Posterior cingulate gyrus (tissue), 11 donors: ENCODE measurements at places on chromosomes 2 and 18.

DNA sequence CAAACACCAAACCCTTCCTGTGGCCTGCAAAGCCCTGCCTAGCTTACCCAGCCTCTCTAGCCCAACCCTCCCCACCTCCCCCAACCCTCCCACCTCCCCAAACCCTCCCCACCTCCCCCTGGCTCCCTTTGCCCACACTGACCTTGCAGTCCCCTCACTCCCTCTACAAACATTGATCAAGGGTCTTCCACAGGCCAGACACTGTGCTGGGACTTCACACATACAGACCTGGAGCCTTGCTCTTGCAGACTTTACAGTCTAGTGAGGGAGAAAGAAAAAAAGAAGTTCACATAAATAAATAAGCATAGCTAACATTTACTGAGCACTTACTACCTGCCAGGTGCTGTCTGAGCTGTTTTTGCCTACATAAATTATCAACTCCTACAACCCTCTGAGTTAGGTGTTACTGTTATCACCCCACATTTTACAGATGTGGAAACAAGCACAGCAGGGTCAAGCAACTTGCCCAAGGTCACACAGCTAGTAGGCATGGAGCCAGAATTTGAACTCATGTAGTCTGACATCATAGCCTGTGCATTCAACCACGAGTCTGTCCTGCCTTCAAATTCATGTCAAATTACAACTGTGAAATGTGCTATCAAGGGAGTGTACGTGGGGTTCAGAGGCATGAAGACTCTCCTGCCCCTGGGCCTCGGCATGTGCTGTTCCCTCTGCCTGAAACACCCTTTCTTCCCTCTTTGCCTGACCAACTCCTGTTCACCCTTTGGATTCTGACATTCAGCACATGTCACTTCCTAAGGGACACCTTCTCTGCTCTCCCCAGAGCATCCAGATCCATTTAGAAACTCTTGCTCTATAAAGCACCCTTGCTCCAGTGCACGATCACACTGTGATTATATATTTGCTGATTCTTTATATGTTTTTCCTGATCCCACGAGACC, 209.9 kb downstream of the TNS1 start:
- DNase-seq, result no peak

GRCh38 chr2:58186501-58186900, 54.6 kb downstream of the FANCL start:
- DNase-seq, result no peak

DNA sequence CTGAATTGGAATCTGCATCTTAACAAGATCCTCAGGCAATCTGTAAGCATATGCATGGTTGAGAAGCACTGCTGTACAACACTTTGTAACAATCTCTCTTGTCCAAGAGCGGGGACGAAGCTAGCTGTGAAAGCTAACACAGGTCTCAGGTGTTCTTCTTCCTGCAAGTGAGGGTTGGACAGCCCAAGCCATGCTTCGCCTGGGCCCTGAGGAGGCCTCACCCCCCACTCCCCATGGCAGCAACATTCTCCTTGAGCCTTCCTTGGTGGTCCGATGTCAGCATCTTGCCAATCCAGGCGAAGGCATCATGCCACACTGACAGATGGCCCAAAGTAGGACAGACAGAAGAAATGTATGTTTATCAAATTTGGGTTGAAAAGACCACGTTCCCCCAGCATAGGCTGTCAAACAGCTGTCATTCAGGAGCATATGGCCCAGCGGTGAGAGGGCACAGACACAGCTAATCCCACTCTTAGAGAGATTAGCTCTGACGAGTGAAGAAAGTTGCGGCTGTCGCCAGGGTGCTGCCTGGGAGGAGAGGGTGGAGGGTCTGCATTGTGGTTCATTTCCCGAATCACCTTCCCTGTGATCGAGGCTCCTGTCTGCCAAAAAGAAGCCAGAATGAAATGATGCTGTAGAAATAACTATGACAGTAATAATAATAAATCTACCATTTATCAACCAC, 344.7 kb downstream of the MYCN start:
- DNase-seq, result no peak

DNA sequence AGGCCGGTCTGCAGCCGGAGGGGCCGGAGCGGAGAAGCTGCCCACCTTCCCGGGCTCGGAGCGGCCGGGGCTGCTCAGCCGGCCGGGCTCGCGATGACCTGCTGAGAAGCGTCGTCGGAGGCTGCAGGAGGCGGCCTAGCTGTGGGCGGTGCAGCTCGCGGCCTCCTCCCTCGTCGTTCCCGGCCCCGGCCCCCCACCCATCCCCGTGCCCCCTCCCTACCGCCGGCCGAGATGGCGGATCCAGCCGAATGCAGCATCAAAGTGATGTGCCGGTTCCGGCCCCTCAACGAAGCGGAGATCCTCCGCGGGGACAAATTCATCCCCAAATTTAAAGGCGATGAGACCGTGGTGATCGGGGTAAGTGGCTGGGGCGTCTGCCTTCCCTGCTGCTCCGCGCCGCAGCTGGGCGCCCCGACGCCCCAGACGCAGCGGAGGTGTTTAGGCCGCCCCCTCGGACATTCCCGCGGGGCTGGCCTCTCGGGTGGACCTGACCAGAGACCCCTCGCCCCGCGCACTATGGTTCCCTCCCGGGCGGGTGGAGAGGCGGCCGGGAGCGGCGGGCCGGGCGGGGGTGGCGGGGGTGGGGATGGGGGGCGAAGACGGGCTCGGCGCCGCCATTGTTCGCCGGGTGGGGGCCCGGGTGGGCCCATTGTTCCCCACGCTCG, 492 bp downstream of the KIF5C start:
- no peak for DNase-seq

GRCh38 chr2:203683932-203684556, 22.4 kb upstream of the CD28 start:
- no peak for DNase-seq

- no peak for DNase-seq
Measured at GRCh38 chr2:71561441-71562267, 108.3 kb downstream of the DYSF start.

DNA sequence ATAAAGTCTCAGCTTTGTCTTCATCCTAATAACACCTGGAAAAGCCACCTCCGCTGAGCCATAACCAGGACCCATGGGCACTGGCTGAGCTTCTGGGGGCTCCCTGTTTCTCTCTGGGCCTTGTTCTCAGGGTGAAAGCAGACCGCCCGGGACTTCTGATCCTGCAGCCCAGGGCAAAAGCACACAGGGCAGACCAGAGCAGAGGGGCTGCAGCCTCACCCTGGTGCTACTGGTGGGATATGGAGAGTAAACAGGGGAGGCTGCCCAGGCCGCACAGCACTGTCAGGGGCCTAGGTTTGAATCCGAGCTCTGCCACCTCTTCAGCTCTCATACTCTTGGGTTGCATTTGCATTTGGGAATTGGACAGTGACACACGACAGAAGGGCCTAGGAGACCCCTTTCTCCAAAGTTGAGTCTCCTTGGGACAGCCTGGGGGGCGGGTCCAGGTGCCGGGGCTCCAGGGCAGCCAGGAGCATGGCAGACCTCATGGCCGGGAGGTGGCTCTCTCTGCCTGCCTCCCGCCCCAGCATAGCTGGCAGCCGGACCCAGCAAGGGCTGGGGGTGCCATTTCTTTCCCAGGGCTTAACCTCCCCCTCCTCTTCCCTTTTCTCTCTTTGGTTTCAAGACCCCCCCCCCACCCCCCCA, 164.9 kb downstream of the INHBB start:
- DNase-seq, result peak; percentile 77

DNA sequence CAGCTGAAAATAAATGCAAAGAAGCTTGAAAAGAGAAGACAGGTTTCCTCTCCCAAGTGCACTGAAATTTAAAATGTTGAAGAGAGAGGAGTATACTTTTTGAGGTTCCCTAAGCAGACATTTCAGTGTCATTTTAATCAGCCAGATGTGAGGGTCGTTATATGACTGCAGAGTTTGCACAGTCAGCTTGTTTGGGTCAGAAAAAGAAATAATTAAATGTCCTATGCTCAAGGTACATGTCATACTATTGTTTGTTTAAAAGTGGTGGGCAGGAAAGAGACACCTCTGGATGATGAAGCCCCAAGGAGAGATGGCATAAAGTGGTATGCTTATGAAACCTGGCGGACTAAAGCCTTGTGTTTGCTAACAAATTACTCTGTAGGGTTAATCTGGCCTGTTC, 55.2 kb downstream of the CCDC85A start:
- DNase-seq, result no peak

DNA sequence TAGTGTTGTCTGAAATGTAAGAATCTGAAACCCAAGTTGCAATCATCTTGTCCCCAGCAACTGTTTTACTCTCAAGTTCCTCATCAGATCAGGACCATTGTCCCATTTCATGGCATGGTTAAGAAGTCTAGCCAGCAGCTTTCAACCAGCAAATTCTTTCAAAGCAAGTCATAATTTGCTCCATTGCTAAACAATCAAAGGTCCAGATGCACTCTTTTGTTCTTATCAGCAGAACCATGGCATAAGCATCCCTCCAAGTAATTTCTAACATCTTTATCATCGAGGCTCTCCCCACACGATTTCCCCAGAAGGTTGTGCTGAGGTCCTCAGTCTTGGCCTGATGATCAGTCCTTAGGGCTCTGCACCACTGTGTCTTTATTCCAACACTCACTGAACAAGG, 67.5 kb upstream of the APCDD1 start:
- no peak for DNase-seq

DNA sequence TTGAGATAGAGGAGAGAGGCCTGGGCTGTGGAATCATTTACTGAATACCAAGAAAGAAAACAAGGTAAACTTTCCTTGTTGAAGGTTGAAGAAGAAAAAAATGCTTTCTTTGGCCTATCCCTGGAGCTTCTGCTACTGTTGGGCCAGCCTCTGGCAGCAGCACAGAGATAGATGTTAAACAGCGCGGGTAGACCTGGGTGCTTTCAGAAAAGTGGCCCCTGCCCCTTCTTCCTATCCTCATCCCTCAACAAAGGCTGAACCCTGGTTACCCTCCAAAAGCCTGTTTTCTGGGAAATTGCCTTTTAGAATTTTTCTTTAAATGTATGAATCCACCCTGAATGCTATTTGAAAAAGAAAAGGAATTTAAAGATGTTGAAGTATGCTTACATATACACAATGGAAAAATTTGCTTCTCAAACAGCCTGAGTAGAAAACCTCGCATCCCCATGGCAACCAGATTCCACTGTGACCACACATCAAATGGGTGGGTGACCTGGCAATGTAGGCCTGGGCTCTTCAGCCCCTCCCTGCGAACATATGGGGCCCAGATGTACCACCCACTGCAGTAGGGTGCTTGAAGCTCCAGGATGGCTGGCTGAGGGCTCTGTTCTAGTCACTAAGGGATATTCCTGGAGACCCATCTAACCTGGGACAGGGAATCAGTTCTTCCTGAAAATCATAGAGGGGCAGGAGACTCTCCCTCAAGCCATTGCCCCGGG, 23.4 kb upstream of the CHRNA1 start:
- DNase-seq, result no peak

DNA sequence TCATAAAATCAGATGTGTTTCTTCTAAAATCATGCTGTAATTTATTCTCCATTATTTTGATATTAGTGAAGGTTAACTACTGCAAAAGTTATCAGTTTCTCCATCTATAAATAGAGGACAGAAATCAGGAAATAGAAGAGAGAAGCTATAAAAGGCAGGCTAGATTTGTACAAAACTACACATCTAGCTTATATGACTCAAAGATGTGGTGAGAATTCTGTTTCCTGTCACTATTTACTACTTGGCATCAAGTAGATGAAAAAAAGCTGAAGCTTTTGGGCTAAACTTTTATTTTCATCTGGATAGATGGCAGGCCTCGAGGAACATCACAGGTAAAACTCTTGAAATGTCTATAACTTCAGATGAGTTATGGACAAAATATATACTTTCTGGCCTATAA, 49.8 kb upstream of the NAB1 start:
- no peak for DNase-seq

DNA sequence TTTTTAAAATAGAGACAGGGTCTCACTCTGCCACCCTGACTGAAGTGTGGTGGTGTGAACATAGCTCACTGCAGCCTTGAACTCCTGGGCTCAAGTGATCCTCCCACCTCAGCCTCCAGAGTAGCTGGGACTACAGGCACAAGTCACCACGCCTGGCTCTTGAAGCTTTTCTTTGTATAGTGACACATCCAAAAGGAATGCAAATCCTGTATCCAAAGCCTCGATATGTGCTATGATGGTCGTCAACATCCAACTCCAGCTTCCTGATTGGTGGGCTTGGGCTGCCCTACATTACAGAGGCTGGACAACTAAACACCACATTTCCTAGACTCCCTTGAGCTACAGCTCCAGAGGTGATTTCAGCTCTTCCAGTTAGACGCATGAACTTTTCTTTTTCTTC, 101.7 kb upstream of the PGAP1 start:
- no peak for DNase-seq

- DNase-seq, result peak; percentile 39
Measured at GRCh38 chr18:10417664-10418063, 36.8 kb upstream of the APCDD1 start.

GRCh38 chr2:178933493-178933892, 116.4 kb downstream of the CCDC141 start:
- DNase-seq, result no peak

DNA sequence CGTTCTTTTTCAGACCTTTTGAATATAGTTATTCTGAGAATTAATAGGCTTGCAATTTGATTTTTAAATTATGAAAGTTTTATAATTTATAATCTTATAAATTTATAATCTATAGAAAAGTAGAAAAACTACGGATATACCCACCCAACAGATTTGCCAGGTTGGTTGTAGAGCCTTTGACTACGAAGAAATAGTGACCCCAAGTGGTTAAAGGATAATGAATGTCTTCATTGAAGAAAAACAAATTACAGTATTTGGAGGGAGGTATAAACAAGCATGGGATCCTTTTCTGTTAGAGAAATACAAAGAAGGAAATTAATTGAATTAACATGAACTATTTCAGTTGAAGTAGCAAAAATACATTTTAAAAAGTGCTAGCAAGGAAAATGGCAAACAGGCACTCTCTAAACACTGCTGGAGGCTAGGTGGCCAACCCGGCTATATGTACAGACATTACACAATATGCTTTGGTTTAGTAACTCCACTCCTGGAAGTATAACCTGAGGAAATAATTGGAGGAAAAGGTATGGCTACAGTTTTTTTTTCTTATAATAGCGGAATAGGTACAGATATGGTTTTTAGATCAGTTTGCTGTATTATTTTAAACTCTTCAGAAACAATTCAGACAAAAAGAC, 110.9 kb downstream of the MIB1 start:
- no peak for DNase-seq

- no peak for DNase-seq
Measured at GRCh38 chr18:49076654-49077166, 125.9 kb upstream of the SMAD7 start.
